Astrocyte (in vitro differentiated cells and primary cell): ENCODE measurements at places on chromosomes 13 and 19. TPM values are rescaled to one million over a fixed set of nuclear protein-coding genes. Genes with fewer than 3 reads are reported as not detected.
A peak's percentile ranks its signal among the peaks of the same experiment; 100 is the strongest.

The NTF4 gene
- total RNA-seq, result 7.2 and 7.3 TPM in 2 replicates

DNA sequence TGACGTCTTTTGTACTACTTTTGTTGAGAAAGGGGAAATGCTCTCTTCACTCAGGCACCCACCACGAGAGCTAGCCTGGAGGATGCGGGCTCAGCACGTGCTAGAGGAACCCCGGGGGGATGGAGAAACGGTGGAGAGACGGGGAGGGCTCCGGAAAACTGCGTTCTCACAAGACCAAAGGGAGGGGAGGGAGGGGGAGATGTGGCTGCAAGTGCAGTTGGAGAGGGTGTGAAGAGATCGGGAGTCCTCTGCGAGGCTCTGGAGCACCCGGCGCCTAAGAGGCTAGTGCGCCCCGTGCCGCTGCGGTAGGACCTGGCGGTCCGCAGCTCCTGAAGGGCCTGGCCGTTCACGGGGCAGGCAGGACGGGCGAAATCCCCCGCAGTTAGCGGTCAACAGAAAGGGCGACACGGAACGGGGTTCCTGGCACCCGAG lies 43.4 kb upstream of the XPO4 start:
- no peak for DNase-seq

GRCh38 chr13:48790199-48790598 lies 136.5 kb downstream of the CYSLTR2 start:
- no peak for DNase-seq

- DNase-seq, result peak; percentile 71
These were observed 86.9 kb downstream of the CRYL1 start for GRCh38 chr13:20438801-20439200.

GRCh38 chr19:29945433-29945832 lies 3.4 kb downstream of the URI1 start:
- DNase-seq, result no peak

GRCh38 chr19:45041125-45041524 lies 2.3 kb downstream of the CLASRP start:
- DNase-seq, result no peak

DNA sequence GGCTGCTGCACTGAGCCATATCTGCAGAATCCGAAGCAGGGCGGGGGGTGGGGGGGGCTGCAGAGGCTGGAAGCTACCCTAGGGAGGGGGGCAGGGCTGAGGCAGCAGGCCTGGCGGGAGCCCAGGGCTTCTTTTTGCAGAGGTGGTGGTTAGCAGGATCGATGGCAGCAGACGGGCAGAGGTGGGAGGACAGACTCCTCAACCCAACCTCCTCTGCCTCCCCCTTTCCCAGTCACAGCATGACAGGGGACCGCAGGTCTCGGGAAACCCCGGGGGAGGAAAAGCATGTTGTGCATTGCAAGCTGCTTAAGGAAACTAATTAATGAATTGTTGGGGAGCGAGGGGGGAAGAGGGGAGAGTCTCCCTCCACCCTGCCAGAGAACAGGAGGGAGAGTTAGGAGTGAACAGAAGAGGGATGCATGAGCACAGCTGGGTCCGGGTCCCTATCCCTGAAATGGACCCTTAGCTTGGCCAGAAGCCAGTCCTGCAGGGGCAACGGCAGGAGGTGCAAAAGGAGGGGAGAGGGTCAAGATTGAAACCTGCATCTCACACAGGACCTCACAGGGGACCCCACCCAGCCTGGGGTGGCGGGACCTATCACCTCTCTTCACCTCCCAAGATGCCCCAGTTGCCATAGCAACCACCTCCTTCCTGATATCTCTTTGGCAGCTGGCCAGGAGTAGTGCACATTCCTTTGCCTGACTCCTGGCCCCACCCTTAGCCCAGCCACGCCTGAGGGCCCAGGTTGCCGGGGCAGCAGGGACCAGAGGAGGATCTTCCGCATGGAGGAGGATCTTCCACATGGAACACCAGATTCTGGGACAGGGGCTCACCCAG lies 1.8 kb downstream of the FXYD7 start:
- no peak for DNase-seq

DNA sequence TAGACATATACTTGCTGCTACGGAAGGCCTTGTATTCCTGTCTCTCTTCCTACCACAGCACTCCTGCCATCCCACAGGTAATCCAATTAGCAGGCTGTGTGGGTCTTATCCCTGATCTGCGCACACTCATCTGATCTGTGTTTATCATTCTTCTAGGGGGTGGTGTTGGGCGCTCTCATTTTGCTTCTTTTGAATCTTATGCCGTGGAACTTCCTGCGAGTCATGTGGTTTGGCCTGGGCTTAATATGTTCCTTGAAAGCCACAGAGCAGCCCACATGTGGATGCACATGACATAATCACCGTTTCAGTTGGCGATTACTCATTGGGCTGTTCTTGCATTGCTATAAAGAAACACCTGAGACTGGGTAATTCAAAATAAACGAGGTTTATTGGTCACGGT lies 7.5 kb downstream of the RASA3 start:
- DNase-seq, result peak; percentile 83

The UPK1A gene
- 0.18 TPM in 1 of 2 replicates, not detected in the other for total RNA-seq

GRCh38 chr13:43544011-43544410 lies 242.8 kb downstream of the ENOX1 start:
- peak; percentile 50 for DNase-seq

DNA sequence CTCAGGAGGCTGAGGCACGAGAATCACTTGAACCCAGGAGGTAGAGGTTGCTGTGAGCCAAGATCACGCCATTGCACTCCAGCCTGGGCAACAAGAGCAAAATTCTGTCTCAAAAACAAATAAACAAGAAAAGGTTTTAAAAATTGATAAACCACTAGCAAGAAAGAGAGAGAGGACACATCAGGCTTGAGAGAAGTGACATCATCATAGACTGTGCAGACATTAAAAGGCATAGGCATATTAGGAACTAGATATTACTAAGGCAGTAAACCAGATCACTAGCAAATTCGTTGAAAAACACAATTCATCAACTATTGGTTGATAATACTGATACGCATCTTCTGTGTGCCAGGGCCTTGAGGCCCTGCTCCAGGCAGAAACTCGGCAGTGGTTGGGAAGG lies 7.7 kb downstream of the A1BG start:
- no peak for DNase-seq

The ZNF578 gene
- total RNA-seq, result not detected in 2 replicates

DNA sequence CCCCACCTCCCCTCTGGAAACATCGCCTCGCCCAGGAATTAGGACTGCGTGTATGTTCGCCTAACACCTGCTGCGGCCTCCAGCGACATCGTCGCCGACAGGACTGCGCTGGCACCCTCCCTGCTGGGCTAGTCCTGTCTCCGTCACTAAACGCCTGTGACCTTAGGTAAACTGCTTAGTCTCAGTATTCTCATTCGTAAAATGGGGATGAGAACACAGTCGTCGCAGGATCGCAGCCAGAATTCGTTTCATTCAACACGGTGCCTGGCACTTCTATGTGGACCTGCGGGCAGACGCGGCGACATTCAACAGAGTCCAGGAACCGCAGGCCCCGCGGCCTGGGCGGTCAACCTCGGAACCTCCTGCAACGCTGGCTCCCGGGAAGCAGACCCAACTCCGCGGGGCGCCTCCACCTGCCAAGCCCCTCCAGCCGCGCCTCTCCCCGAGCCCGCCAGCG lies 485 bp downstream of the CRYL1 start:
- no peak for DNase-seq
